ENCODE measurements at places on chromosomes 1 and 21. TPM values are rescaled to one million over a fixed set of nuclear protein-coding genes. Genes with fewer than 3 reads are reported as not detected.

DNA sequence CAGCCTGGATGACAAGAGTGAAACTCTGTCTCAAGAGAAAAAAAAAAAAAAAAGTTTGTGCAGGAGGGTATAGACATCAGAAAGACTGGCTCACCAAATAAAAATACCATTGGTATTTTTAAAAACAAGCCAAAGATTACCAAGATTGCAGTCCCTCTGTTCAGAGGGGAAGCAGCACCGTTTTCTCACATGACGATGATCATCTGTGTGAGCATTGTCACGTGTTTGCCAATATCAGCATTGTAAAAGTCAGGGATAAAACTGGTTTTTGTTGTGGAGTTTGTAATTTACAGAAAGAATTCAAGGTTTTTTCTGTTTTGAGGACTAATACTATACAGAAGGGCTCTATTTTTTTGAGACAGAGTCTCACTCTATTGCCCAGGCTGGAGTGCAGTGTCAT lies 26.5 kb downstream of the ZNF362 start:
- H3K4me3 ChIP-seq: no peak overlapping the region
- H3K36me3 ChIP-seq: no peaks in the 10 kb centered on the region
- peaks cover 2% of the 10 kb centered on the region for H3K4me1 ChIP-seq
- H3K27me3 ChIP-seq: no peaks in the 10 kb centered on the region

DNA sequence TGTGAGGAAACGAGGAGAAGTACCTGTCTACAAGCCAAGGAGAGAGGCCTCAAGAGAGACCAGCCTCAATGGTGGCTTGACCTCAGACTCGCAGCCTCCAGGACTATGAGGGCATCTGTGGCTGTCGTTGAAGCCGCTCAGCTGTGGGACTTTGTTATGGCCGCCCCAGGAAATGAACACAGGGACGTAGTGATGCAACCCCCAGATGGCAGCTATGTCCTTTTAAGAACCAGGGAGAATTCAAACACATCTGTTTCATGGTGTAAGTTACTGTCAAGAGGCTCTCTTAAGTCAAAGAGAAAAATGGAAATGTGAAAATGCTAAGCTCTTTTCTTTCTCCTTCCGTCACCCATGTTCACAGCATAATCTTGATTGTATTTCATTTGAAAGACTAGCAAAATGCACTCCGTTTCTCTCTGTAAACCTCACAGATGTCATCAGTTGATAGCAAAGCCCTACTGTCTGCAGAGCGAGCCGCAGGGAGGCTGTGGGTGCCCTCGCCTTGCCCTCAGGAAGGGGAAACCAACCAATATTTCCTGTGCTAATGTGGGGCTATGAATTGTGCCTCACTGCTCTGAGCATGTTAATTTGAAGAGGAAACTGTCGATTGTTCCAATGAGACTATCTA lies 21.3 kb downstream of the UBASH3A start:
- no peak overlapping the region for H3K4me3 ChIP-seq
- DNase-seq: peak; percentile 14
- H3K27me3 ChIP-seq: no peaks in the 10 kb centered on the region
- no peaks in the 10 kb centered on the region for H3K36me3 ChIP-seq
- H3K27ac ChIP-seq: no peak overlapping the region

DNA sequence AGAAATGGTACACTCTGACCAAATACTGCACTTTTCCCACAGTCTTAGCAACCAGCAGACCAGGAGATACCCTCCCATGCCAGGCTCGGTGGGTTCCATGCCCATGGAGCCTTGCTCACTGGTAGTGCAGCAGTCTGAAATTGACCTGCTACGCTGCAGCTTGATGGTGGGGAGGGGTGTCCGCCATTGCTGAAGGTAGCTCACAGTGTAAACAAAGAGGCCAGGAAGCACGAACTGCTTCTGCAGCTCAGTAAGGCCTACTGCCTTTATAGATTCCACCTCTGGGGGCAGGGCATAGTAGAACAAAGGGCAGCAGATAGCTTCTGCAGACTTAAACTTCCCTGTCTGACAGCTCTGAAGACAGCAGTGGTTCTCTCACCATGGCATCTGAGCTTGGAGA lies 12.3 kb upstream of the IFI44L start:
- no peaks in the 10 kb centered on the region for H3K4me1 ChIP-seq
- H3K27ac ChIP-seq: no peak overlapping the region
- H3K36me3 ChIP-seq: no peaks in the 10 kb centered on the region
- no peak for DNase-seq
- no peak overlapping the region for H3K4me3 ChIP-seq

DNA sequence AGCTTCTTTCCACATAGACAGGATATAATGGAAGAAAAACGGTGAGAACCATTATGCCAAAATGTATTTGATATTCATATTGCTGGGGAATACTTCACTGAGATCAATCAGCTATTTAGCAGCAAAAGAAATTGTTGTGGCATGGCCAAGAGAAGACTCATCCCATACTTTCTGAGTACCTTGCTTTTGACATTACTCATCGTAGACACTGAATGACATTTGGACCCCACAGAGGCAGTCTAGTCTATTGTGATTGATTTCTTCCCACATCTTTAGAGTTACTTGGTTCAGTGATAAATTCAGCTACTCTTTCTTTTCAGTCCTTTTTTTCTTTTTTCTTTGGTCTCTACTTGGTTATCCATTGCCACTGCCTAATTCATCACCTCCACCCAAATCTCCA lies 22.1 kb downstream of the ATP1B1 start:
- peaks cover 22% of the 10 kb centered on the region for H3K4me1 ChIP-seq
- peaks cover 43% of the 10 kb centered on the region for H3K36me3 ChIP-seq
- H3K27me3 ChIP-seq: no peaks in the 10 kb centered on the region
- no peak overlapping the region for H3K27ac ChIP-seq
- DNase-seq: no peak
- H3K4me3 ChIP-seq: no peak overlapping the region

DNA sequence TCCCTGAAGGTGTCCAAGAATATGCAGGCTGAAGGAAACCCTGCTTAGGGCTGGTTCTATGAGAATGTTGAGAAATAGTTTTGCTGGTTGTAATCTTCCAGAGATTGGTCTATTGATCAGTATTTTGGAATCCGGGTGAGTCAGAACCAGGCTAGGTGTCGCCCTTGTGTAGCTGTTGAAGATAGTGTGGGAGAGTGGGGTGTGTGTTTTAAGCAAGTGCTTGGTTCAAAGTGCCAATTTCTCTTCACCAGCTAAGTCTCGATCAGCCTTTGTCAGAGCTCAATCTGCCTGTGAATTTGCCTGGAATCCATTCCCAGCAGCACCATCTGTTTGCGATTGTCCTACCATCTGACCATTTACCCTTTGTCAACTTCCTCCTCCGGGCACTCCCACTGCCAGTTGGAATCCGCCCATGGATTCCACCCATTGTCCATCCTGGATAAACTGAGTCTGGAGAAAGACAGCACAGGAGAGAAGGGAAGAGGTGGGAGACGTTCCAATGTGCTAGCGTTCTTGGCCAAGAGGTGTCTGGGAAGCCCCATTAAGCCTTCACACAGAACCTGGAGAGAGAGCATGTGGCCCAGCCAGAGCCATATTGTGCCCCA lies 59.4 kb upstream of the CYP2J2 start:
- no peaks in the 10 kb centered on the region for H3K27me3 ChIP-seq
- H3K27ac ChIP-seq: no peak overlapping the region
- no peaks in the 10 kb centered on the region for H3K36me3 ChIP-seq
- peaks cover 5% of the 10 kb centered on the region for H3K4me1 ChIP-seq
- H3K4me3 ChIP-seq: no peak overlapping the region

GRCh38 chr1:66633159-66633558 lies 99.2 kb downstream of the SGIP1 start:
- H3K4me1 ChIP-seq: no peaks in the 10 kb centered on the region
- H3K27me3 ChIP-seq: no peaks in the 10 kb centered on the region

GRCh38 chr1:212559929-212560328 lies 48.6 kb upstream of the ATF3 start:
- no peak for DNase-seq
- H3K27ac ChIP-seq: no peak overlapping the region
- H3K4me3 ChIP-seq: no peak overlapping the region
- H3K4me1 ChIP-seq: no peaks in the 10 kb centered on the region
- no peaks in the 10 kb centered on the region for H3K36me3 ChIP-seq

Gene S100A8
- total RNA-seq: 69.8 TPM

Gene ZBTB7B
- 83.3 TPM for total RNA-seq

Gene HIVEP3
- 14.7 TPM for total RNA-seq

Measured in lung (tissue), 17 donors.